LHCN-M2 (cell line): ENCODE measurements at places on chromosomes 6 and 20. TPM values are rescaled to one million over a fixed set of nuclear protein-coding genes. Genes with fewer than 3 reads are reported as not detected.

DNA sequence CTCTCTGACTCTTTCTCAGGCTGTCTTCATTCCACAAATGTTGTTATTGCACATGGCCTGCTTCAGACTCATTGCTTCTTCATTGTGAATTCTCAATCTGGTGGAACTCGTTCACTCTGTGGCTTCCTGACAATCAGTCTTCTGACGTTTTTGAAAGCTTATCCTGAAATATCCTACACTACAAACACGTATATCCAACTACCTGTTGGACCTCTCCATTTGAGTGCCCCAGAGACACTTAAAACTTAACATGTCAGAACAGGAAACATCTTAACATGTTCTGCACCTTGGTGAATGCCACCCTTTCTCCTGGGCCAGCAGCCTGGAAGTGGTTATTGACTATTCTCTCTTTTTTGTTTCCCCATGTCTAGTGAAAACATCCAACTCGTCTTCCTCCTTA lies 50.8 kb downstream of the AIG1 start:
- DNase-seq, result no peak

CNR1 gene
- total RNA-seq, result not detected in 2 replicates

FOXQ1 gene
- total RNA-seq, result 0.17 and 0.58 TPM in 2 replicates

ZNF311 gene
- total RNA-seq, result 0.71 and 0.86 TPM in 2 replicates

FUT9 gene
- total RNA-seq, result not detected in 2 replicates

- DNase-seq, result no peak
These were observed 672.3 kb downstream of the UTRN start for GRCh38 chr6:144957236-144957937.

RAB44 gene
- not detected in 2 replicates for total RNA-seq

GRCh38 chr6:45961125-45961524 lies 54.5 kb downstream of the CLIC5 start:
- DNase-seq, result no peak

GRCh38 chr20:8156235-8157079 lies 24.4 kb downstream of the PLCB1 start:
- no peak for DNase-seq
